ENCODE measurements at places on chromosomes 6 and 20. TPM values are rescaled to one million over a fixed set of nuclear protein-coding genes. Genes with fewer than 3 reads are reported as not detected.

- H3K4me1 ChIP-seq = no peaks in the 10 kb centered on the region
- no peak overlapping the region for H3K4me3 ChIP-seq
- H3K27me3 ChIP-seq = no peaks in the 10 kb centered on the region
- H3K36me3 ChIP-seq = no peaks in the 10 kb centered on the region
- no peak for DNase-seq
Observed at GRCh38 chr6:63935732-63936131, 300.1 kb downstream of the PHF3 start.

Gene ARMC2
- polyA plus RNA-seq = 3.5 TPM

Gene LIN28B
- polyA plus RNA-seq = not detected

- no peaks in the 10 kb centered on the region for H3K27me3 ChIP-seq
- H3K4me1 ChIP-seq = no peaks in the 10 kb centered on the region
- no peak overlapping the region for H3K4me3 ChIP-seq
- no peak overlapping the region for H3K27ac ChIP-seq
- no peak for DNase-seq
- no peaks in the 10 kb centered on the region for H3K36me3 ChIP-seq
Observed at GRCh38 chr6:89564752-89565427, 73.7 kb downstream of the LYRM2 start.

GRCh38 chr6:33589392-33589730 is 9.3 kb upstream of the BAK1 start:
- H3K27me3 ChIP-seq = peaks cover 3% of the 10 kb centered on the region
- no peaks in the 10 kb centered on the region for H3K36me3 ChIP-seq
- H3K27ac ChIP-seq = no peak overlapping the region
- DNase-seq = no peak
- no peak overlapping the region for H3K4me3 ChIP-seq
- H3K4me1 ChIP-seq = peaks cover 9% of the 10 kb centered on the region

DNA sequence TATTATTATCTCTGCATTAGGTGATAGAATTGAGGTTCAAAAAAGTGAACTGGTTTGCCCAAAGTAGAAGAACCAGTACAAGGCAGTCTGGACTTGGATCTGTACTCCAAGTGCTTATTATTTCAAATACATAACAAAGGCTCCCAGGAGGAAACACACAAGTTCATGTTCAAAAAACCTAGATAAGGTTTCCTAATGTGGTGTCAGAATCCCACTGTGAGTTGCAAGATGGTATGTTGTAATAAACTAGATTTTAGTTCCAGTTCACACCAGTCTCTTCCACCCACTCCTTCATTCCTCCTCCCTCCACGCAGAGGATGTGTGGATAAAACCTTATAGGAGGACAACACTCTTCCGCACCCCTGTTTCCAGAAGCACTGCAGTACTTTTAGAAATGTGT is 42.8 kb downstream of the KIAA0319 start:
- no peak overlapping the region for H3K27ac ChIP-seq
- no peaks in the 10 kb centered on the region for H3K27me3 ChIP-seq
- no peak overlapping the region for H3K4me3 ChIP-seq
- H3K36me3 ChIP-seq = no peaks in the 10 kb centered on the region
- no peak for DNase-seq

- DNase-seq = no peak
- H3K27ac ChIP-seq = no peak overlapping the region
- no peaks in the 10 kb centered on the region for H3K27me3 ChIP-seq
- no peaks in the 10 kb centered on the region for H3K4me1 ChIP-seq
Observed at GRCh38 chr6:145506565-145506964, 228.8 kb downstream of the EPM2A start.

Gene SLC24A3
- 0.08 TPM for polyA plus RNA-seq

- no peaks in the 10 kb centered on the region for H3K27me3 ChIP-seq
- no peak overlapping the region for H3K27ac ChIP-seq
- no peaks in the 10 kb centered on the region for H3K36me3 ChIP-seq
- no peak for DNase-seq
- no peak overlapping the region for H3K4me3 ChIP-seq
Observed at GRCh38 chr20:11267131-11267761, 593.4 kb upstream of the JAG1 start.

DNA sequence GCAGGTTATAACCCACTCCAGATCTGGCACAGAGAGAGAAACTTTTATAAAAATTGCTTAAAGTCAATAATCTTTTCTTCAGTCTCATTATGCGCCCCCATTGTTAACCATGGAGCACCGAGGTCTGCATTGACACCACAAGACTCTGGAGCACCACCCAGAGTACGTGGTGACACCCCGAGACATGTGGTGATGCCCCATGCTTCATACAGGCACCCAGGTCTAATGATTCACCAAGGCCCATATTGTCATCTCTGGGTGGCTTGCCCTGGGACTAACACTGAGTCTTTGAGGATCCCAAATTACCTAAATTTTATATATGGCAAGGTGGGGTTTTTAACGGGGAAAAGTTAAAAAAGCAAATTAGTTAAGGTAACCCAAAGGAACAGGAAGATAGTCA is 31.1 kb downstream of the CD109 start:
- peaks cover 6% of the 10 kb centered on the region for H3K36me3 ChIP-seq
- no peak for DNase-seq
- no peaks in the 10 kb centered on the region for H3K27me3 ChIP-seq
- no peak overlapping the region for H3K27ac ChIP-seq
- no peak overlapping the region for H3K4me3 ChIP-seq

Gene DCBLD1
- polyA plus RNA-seq = 3.1 TPM

GRCh38 chr6:54719131-54719530 is 127.4 kb upstream of the FAM83B start:
- no peak for DNase-seq
- no peak overlapping the region for H3K27ac ChIP-seq
- H3K36me3 ChIP-seq = no peaks in the 10 kb centered on the region
- H3K27me3 ChIP-seq = no peaks in the 10 kb centered on the region
- H3K4me3 ChIP-seq = no peak overlapping the region

GRCh38 chr6:158211273-158212055 is 43.3 kb downstream of the GTF2H5 start:
- H3K27me3 ChIP-seq = peaks cover 3% of the 10 kb centered on the region
- H3K4me3 ChIP-seq = no peak overlapping the region
- H3K36me3 ChIP-seq = no peaks in the 10 kb centered on the region

Gene TAAR2
- polyA plus RNA-seq = not detected
